ENCODE measurements at places on chromosomes 3 and 15.

DNA sequence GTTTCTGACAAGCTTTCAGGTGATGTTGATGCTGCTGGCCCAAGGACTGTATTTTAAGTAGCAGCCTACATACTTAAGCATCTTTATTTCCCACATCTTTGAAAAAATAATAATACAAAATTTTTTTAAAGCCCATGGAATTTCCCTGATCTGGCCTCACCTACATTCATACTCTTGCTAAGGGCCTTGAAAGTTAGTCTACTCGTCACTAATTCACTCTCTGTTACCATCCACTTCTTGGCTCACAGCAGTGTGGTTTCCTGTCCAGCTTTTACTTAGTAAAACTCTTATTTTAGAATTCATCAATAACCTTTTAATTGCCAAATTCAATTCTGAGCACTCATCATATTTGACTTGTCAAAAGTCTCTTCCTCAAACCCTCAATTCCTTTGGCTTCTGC, 59.3 kb upstream of the CRTC3 start:
- no peak for DNase-seq

- no peak for DNase-seq
These were observed 296.6 kb upstream of the LMCD1 start for GRCh38 chr3:8204853-8205650.

DNA sequence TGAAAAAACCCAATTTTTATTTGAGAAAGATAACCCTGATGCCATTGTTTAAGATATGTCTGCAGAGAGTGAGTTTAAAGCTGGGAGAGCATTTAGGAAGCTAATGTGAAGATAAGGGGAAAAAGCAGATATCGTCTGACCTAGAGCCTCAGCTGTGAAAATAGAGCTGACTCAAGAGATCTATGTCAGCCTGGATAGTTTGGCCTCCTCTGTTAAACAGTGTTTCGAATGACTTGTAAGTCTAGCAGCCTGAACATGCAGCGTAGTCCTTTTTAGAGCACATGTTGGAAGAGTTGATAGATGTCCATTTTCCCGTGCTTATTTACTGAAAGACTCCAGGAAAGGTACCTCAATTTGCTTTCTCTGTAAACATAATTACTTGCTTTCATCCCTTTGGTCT, 48.1 kb downstream of the ALCAM start:
- DNase-seq, result no peak

DNA sequence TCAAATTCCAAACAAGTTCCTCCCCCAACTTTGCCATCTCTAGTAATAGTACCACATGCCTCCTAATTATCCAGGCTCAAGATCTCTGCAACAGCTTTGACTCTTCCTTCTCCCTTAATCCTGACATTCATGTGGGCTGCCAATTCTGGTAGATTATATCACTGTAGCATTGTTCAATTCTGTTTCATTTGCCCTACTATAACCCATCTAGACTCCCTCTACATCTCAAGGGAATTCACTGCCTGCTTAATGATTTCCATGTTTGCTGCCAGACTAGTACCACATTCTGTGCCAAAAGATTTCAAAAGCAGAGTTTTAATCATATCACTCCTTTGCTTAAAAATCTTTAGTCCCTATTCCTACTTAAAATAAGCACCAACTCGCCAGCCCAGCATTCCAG, 34.6 kb upstream of the PPIB start:
- no peak for DNase-seq

DNA sequence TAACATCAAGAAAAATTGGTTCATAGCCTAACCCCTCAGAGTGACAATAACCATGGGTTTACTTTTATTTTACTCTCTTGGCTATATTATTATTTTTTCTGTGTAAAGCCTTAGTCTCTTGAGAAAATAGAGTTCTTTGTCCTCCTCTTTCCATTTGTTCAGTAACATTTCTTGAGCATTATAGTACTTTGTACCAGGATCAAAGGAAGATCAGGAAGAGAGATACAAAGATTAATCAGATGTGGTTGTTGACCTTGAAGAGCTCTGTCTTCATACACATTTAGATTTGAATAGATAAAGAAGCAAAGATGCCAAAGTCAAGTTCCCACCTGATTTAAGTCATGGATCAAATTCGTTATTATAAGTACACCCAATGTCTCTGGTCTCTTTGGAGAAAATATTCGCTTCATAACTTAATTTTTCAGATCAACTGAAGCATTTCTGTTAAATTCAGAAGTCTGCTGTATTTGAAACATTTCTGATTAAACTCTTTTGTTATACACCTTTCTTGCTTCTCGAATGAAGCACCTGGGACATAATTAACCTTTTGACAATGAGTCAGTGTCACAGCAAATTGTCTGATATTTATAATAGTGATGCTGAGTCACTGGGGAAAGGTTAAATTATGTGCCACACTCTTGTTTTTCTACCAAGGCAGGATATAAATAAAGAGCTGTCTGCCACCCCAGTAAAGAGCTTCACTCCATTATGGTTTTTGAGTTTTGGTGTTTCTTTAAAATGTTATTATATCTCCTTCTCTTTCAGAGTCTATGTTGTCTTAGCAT, 100.2 kb downstream of the GHSR start:
- DNase-seq, result no peak

DNA sequence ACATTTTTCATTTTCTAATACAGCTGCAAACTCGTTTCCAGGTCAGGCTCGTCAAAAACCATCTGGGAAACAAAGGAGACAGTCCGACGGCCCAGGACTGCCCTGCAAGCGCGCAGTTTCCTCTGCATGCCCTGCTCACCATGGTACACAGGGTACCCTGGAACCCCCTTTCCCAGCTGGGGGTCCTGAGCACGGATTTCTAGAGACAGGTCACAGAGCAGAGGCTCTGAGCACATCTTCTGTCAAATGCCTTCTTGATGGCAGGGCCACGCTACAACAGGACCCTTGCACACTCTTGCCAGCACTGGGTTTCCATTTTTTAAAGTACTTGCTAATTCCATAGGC, 8.1 kb downstream of the ZXDC start:
- no peak for DNase-seq

- no peak for DNase-seq
These were observed 406.9 kb upstream of the ADAMTS9 start for GRCh38 chr3:65094723-65095122.

DNA sequence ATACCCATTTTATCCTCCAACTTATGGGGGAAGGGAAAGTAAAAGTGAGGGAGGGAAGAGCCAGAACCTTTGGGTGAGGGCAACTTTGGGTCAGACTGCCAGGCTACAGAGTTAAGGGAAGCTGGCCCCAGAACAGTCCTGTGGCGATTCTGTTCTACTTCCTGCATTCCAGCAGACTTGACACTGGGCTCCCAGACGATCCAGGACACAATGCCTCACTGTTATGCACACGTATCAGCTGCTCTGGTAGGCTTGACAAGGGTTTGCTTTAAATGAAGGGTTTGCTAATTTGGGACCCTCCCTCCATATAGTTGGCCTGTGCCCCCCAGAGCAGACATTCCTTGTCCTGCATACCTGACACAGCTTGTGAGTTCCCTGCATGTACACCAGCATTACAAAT, 10.7 kb downstream of the GORASP1 start:
- no peak for DNase-seq

- DNase-seq, result no peak
These were observed 484.5 kb upstream of the NR2F2 start for GRCh38 chr15:95845862-95846515.

- no peak for DNase-seq
These were observed 2.1 kb upstream of the PCCB start for GRCh38 chr3:136247855-136248590.

DNA sequence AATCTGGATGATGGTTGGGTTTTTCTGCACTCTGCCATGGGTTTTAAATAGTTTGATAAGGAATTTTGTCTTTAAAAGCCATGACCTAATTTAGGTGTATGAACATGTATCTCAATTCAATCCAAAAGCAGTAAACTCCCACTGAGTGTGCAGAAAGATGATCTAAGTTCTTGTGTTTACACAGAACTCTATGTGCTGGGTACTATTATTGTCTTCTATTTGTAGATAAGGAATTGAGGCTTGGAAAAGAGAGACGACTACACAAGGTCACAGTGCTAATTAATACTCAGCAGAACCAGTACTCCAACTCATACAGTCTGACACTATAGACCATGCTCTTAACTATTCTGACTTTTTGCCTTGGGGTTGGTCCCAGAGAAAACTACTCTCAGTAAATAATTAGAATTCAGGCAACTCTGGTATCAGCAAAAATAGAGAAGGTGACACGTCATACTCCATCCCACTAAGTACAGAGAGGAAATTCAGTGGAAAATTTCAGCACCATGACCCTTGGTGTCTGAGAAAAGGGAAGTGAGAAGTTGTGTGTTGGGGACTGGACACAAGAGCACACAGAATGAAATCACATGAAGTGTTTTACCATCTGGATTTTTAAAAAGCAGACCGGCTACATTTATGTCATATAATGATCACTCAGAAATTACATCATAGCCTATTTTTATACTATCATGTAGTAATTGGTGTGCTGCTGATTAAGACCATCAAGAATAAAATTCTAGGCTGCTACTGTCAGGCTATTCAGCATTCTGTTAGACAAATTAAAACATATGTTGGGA, 18.3 kb upstream of the MYH15 start:
- DNase-seq, result no peak

DNA sequence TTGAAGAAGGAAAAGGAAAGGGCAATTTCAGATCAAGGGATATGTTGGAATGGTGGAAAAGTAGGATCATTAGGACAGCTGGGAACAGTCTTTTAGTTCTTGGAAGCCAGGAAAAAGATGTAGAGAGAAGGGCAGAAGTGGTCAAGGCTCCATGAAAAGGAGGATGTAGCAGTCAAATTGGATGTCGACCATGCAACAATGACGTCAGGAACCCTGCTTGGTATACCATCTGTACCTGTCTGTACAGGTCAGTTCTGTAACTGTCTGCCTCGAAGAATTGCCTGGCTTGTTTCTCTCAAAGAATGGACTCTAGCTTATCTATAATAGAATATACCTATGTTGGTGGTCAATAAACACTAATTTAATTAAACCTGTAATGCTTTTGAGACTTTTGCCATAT, 157.8 kb upstream of the SGO1 start:
- DNase-seq, result no peak

- no peak for DNase-seq
These were observed 40.6 kb downstream of the AMOTL2 start for GRCh38 chr3:134333522-134334181.

DNA sequence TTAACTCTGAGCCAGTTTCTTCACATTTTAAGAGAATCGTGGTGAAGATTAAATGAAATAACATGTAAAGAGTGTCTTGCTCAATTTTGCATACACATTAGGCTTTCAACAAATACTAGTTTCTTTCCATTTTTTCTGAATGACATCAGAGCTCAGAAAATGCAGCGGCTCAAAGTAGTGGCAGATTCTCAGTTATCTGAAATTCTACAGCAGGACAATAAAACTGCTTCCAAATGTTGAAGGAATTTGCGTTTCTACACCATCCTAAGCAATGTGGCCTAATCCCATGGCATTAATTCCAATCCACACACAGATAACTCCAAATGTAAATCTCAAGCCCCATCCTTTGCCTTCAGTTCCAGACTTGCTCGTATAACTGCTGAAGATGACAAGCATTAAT, 115.8 kb downstream of the PLCH1 start:
- DNase-seq, result no peak

- DNase-seq, result no peak
These were observed 140.9 kb downstream of the ATP8B4 start for GRCh38 chr15:49978121-49978520.

DNA sequence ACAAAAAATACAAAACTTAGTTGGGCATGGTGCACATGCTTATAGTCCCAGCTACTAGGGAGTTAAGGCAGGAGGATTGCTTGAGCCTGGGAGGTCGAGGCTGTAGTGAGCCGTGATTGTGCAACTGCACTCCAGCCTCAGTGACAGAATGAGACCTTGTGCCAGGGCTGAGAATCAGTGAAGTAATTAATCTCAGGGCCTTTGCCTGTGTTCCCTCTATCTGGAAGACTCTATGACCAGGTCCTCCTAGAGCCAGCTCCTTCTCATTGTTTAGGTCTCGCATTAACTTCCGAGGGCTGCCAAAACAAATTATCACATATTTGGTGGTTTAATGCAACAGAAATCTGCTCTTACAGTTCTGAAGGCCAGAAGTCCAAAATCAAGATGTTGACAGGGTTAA, 41.4 kb upstream of the FLNB start:
- no peak for DNase-seq

DNA sequence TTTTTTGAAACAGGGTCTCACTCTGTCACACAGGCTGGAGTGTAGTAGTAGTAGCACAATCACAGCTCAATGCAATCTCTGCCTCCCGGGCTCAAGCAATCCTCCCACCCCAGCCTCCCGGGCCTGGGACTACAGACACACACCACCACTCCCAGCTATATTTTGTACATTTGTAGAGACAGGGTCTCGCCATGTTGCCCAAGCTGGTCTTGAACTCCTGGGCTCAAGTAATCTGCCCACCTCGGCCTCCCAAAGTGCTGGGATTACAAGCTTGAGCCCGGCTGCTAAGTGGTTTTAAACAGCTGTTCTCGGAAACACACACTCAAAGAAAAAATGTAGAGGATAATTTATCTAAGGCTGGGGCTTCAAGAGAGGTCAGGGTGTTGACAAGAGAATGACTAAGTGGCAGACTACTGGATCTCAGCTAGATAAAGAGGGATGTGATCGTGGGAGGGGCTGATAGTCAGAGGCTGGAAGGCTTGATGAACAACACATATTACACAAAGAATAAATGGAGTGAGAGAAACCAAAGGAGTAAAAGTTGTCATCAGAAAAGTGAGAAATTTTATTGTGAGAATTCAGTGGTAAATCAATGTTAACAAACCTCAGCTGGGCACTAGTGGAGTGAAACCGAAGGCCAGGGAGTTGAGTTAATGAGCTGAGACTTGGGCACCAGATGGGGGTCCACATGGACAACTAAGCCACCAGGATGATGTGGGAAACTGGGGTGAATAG, 6.7 kb downstream of the CCR5AS start:
- DNase-seq, result no peak

GRCh38 chr3:128309026-128309425, 155.7 kb downstream of the EEFSEC start:
- no peak for DNase-seq

GRCh38 chr3:28316226-28316625, 32.3 kb upstream of the ZCWPW2 start:
- no peak for DNase-seq

DNA sequence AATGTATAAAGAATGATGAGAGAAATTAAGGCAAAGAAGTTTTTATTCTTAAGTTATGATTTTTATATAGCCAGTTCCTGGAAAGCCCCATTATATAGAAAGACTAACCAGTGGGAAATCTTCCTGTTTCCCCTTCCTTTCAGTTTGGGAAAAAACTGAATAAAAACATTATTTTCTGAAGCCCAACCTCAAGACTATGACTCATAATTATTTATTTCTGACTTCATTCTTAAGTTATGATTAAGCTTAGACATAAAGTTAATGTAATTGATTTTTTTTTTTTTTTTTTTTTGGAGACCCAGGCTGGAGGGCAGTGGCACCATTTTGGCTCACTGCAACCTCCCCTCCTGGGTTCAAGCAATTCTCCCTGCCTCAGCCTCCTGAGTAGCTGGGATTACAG, 55.8 kb downstream of the TRPC1 start:
- no peak for DNase-seq
